ENCODE measurements at places on chromosomes 6 and 20.
A peak's percentile ranks its signal among the peaks of the same experiment; 100 is the strongest.

DNA sequence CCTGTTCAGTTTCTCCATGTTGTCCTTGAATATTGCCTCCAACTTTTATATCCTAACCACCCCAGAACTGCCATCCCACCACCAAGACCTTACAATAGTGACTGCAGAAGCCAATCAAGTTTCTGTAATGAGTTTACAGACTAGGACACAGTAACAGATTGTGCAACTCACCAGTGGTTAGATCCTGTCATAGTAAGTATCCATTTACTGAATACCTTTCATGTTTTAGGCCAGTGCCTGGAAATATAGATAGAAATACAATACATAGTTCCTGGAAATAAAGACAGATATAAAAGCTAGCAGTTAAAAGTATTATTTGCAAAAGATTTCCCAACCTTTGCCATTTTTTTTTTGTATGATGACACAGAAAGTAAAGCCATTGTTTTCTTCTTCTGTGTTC lies 471.8 kb upstream of the BTBD3 start:
- DNase-seq: no peak

- DNase-seq: no peak
These were observed 30.1 kb downstream of the TOX2 start for GRCh38 chr20:43944653-43945235.

DNA sequence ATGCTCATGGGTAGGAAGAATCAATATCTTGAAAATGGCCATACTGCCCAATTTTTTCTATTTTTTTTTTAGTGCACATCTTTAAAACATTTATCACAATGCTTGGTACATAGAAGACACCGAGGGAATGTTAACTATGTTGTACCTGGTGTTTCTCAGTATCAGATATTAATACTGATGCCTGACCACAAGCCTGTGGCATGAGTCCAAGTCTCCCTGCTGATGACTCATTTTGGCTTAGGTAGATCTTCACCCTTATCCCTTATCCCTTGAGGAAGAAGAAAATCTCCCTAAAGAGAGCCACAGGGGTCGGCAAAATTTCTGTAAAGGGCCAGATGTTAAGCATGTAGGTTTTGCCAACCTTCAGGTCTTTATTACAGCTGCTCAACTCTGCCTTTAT lies 14.5 kb downstream of the CD109 start:
- DNase-seq: no peak

DNA sequence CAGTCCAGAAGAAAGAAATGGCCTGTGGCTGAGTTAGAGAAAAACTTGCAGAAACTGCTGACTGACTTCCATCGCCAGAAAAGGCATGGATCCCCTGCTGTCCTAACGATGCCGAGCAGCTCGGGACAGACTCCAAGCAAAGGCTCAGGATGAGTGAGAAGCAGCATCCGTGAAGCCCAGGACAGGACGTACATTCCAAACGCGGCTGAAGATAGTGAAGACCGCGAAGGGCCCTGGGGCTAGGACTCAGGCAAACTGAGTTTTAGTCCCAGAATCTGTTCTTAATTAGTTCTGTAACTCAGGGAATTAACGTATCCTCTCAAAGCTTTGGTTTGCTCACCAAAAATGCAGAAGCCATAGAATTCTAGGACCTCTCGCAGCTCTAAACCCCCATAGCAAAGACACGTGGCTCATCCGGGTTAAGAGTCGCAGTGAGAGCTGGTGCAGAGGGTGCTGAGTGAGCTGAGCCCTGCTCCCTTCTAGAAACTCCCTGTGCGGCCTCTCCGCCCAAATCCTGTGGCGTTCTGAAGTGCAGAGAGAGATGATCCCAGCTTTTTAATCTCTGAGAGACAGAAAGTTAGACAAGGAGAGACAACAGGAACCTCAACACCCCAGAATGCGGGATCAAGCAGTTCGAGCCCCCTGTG lies 132.9 kb upstream of the THBS2 start:
- DNase-seq: no peak

DNA sequence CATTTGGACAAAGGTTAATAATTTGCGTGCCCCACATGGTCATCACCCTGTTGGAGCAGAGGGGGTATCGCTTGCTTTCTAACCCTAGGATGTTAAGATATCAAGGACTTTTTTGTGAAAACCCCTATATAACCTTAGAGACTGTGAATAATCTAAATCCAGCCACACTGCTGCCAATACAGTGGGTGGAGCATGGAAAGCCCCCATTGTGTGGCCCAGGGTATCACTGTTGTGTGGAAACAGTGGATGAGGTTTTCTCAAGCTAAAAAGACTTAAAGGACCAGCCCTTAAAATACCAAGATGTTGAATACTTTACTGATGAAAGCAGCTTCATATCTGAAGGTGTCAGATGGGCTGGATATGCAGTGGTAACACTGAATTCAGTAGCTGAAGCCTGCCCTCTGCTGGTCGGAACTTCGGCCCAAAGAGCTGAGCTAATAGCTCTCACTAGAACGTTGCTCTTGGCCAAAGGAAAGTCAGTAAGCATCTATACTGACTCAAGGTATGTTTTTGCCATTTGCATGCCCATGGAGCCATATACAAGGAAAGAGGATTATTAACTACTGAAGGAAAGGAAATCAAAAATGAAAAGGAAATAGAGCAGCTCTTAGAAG lies 695.2 kb downstream of the PHF3 start:
- DNase-seq: peak; percentile 74

GRCh38 chr20:44412402-44413144 lies 57.1 kb downstream of the HNF4A start:
- no peak for DNase-seq

DNA sequence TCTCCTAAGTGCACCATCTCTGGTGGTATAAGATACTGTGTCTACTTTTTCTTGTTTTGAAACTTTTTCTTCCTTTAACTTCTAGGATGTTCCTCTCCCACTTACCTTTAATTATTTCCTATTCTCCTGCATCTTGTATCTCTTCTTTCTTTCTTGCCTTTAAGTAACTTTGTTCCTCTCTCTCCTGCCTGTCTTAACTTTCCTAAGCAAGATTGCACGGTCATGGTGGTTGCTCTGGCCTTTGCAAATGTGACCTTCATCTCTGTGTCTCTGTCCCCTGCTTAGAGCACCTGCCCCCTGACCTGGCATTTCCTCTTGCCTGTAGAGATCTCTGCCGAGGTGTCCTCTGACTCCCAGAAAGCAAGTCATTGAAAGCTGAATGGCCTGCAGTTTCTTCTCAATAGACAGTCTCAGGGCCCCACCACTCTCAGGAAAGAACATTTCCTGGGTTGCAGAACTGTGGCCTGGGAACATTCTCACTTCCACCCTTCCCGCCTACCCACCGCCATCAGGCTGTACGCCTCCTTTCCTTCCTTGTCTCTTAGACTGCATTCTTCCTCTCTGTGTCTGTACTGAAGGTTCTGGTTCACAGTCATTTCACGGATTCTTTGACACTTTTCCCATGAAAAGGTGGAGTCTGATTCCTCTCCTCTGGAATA lies 12.8 kb downstream of the ZDHHC14 start:
- no peak for DNase-seq

- no peak for DNase-seq
These were observed 735.7 kb upstream of the HS3ST5 start for GRCh38 chr6:115078555-115078954.

- no peak for DNase-seq
These were observed 21.2 kb downstream of the NHLRC1 start for GRCh38 chr6:18101271-18101670.

GRCh38 chr6:56956491-56956890 lies 1.6 kb downstream of the BEND6 start:
- DNase-seq: no peak

DNA sequence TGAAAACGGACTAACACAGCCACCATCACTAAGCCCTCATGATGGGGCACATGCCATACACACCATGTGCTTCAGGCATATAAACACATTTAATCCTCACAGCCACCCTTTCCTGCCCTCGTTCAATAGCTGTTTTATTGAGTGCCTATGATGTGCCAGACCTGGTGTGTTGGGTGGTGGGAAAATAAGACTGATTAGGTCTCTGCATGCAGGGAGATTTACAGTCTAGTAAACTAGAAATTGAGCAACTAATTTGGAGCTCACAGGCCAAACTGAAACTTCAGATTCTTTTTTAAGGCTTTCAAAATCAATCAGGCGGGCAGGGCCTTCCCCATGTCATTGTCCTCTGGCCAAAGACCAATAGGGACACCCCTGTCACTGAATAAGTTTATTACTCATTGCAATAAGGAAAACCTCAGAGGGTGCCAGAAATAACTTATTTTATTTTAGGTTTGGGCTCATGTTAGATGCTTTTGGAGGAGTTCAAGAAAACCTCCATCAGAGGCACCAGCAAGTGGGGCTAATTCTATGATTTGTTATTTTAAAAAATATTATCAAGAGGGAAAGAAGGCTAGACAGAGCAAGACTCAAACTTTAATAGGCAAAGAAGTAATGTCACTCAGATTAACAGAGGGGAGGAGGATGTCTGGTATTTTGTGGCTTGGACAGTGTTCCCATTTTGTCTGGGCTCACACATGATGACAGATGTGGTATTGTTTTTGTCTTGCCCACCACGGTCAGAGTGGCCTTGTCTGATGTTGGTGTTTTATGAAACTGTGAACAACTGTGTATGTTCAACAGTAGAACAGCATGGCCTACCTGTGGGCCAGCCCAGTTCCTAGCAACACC lies 12.0 kb downstream of the ZFP64 start:
- DNase-seq: no peak

GRCh38 chr6:145784683-145785082 lies 29.9 kb downstream of the FBXO30 start:
- no peak for DNase-seq

GRCh38 chr6:134406311-134406710 lies 88.4 kb upstream of the SGK1 start:
- DNase-seq: no peak

GRCh38 chr20:16556301-16556700 lies 16.9 kb downstream of the KIF16B start:
- DNase-seq: no peak

DNA sequence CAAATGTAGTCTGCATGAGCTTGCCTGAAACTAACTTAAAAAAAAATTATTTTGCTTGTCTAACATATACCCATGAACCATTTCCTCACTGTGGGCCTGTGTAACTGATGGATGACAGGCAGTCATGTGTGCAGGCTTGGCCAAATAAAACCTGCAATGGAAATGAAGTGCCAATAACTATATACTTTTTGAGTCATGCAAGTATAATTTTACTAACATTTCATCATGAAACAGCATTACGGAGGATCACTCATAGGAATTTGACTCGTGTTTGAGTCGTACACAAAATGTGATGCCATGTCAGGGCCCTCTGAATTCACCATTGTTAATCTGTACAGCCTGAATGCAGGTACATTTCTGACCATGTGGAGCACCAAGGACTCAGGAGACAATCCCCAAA lies 46.6 kb downstream of the HDDC2 start:
- DNase-seq: no peak

- DNase-seq: no peak
These were observed 9.4 kb upstream of the GMPR start for GRCh38 chr6:16228709-16229665.

GRCh38 chr6:166540631-166541331 lies 45.7 kb downstream of the RAMACL start:
- no peak for DNase-seq

DNA sequence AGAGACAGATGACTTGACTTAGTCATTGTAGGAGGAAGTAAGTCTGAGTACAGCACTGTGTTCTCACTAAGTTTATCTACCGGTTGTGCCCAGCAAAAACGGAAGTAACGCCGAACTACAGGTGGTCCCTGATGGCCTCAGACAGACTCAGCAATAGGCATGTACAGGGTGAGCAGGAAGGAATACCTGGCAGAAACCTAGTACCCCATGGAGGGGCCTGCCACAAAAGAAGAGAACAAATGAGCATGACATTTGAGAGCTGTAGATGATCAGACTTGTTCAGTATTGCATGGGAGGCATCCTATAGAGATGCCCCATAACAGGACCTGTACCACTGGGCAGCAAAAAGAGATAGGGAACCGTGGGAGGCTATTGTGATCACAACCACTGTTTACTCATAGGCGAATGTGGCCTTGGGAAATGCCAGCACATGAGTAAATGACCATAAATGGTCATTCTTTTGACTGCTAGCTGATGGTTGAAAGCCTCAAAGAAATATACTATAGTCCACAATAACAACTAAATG lies 106.4 kb upstream of the TAB2 start:
- DNase-seq: no peak

DNA sequence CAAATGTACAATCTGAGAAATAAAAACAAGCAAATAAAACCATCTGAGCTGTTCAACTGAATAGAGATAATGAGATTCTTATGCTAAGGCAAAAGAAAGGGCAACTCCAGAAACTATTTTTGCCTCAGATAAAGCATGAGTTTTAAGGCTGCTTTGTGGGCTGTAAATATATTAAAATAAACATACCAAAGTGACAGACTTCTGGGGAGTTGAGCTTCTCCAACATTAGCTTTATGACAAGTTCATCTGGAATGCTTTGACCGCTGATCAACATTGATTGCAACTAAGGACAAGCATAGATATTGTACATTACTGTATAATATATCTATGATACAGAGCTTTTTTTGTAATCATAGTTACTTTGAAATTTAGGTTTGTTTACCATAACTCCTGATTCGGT lies 19.3 kb downstream of the AK9 start:
- no peak for DNase-seq

DNA sequence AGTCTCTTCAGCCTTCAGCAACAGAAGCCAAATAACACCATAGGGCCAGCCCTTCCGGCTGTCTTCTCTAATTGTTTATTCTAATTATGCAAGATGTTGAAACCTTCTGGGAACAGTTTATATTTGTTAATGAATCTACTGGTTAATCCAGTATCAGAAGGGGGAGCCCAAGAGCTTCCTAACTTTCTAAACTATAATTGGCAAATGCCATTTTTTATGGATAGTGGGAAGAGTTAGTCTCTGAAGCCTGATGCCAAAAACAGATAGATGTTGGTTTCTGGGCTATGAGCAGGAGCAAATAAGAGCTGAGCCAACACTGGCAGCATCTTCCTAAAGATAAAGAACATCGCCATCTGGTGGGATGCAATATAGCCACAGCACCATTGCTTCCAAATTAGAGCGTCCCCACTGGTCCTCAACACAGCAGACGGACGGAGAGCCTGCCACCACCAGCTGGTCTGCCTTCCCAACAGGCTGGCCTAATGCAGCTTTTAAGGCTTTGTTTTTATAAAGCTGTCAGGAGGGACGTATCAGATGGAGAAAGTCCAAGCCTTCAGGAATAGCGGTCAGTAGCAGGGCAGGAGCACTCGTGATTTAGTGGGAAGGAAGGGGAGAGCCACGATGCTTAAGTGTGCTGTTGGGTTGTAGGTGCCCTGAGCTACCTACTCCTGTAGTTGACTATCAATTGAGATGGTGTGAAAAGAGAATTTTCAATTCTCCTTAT lies 118.8 kb downstream of the RALGAPA2 start:
- peak; percentile 51 for DNase-seq

- DNase-seq: no peak
These were observed 106.6 kb downstream of the RNASET2 start for GRCh38 chr6:166849749-166850183.
